Stimulated activated memory B cell treated with anti-CD40 and anti-IgM and Interleukin-4, amounts not matched to agents 10 μg/mL and 1 μg/mL and 100 μg/mL, for 72 hours (primary cell): ENCODE measurements at places on chromosomes 2 and 18.

- ATAC-seq = peak; percentile 55
These were observed 19.5 kb downstream of the RALBP1 start for GRCh38 chr18:9494778-9495331.

DNA sequence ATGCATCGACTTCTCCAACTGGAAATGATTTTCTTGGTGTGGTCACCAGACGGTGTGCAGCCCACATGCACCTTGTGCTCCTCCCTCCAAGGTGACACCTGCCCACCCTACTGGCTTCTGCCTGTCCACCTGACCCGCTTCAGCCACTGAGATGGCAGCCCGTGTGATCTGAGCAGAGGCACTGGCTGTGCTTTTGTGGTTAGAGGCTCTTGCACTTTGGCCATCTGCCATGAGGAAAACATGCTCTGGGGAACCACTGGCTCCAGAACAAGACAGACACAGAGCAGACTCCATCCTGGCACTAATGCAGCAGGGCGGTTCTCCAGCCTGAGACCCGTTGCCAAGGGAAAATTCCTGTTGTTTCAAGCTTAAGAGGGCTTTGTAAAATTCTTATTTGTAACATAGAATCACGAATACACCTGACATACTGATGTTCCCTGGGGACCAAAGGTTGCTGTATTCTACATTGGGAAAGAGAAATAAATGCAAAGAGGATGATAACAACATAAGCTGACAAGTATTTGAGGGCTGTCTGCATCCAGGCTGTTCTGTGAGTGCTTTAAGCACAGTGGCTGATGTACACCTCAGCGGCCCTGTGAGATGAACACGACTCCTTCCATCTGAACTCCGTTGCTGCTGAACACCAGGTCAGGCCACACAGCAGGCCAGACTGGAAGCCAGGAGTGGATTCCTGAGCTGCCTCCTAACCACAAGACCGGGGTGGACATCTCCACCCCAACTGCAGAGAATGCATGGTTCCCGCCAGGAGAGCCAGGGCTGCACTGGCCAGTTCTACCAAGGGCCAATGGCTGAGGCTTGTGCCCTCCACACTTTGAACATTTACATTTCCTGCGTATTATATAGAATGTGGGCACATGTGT is 820.4 kb downstream of the GALR1 start:
- ATAC-seq = peak; percentile 39

DNA sequence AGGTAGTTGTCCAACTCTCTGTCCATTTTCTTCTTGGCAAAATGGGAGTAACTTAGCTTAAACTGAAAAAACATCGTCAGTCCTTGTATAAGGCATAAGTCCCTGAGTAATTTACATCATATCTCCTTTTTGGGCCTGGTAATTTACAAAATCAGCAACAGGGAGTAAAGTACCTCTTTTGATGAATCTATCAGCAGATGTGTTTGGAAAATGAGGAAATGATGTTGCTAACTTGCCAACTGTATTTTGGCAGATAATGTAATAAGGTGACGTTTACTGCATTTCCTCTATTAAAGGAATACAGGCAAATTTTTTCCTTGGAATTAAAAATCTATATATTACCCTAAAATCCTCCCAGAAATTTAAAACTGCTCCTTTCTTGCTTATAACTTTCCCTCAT is 29.2 kb downstream of the ANKRD44 start:
- ATAC-seq = no peak

DNA sequence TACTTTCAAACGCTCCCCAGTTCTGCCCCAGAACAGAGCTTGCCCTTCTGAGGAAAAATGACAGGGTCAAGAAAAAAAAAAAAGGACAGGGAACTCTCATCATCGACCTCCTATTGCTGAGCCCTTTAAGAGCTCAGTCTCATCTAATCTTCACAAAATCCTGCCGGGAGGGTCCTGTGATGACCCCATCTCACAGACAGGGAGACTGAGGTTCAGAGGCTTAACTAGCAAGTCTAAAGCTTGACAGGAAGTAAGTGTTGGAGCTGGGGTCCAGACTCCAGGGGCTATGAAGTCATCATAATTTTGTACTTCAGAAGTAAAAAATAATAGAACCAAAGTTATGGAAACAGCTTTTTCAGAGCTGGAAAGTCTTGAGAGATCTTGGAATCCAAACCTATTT is 171.1 kb upstream of the MYCN start:
- ATAC-seq = no peak

- no peak for ATAC-seq
These were observed 10.5 kb upstream of the INSIG2 start for GRCh38 chr2:118077636-118078247.

GRCh38 chr18:27549335-27550039 is 364.4 kb upstream of the CHST9 start:
- ATAC-seq = no peak

- no peak for ATAC-seq
These were observed 101.7 kb downstream of the GPR39 start for GRCh38 chr2:132518302-132518701.

DNA sequence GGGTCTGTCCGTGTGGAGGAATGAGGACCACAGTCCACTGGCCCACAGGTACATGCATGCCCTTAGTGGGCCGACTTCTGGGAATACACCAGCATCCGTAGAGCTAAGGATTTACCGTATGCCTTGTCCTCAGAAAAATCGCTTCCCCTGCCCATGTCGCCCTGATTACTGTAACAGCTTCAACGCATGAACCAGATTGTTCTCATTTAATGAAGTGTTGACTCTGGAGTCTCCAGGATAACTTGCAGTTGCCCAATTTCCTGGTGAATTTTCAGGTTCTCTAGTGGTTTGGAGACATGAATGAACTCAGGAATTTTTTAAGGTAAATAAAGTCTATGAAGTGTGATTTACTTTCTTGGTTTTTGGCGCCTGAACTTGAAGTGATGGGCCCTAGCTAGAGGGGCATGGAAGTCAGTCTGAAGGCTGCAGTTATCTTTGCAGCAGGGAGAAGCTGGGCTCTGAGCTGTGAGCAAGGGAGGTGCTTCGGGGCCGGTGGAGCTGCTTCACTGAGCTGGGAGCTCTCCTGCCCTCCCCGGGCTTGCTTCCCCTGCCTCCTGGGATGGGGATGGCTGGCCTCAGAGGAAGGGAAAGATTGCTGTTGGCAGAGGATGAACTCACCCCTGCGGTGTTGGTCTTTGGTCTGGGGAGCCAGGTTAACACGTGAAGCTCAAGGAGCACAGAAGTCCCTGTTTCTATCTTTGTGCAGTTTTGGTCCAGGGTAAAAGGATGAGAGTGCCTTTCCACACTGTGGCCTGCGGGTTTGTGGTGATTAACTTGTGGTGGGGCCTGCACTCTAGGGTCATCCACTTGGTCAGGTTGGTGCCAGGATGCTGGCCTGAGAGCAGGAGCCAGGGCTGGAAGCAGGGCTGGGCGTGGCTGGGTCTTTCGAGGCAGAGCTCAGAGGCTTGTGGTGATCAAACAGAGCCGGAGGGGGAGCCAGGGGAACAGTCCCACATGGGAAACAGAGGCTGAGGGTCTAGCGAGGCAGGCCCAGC is 28.1 kb downstream of the TCF7L1 start:
- no peak for ATAC-seq

DNA sequence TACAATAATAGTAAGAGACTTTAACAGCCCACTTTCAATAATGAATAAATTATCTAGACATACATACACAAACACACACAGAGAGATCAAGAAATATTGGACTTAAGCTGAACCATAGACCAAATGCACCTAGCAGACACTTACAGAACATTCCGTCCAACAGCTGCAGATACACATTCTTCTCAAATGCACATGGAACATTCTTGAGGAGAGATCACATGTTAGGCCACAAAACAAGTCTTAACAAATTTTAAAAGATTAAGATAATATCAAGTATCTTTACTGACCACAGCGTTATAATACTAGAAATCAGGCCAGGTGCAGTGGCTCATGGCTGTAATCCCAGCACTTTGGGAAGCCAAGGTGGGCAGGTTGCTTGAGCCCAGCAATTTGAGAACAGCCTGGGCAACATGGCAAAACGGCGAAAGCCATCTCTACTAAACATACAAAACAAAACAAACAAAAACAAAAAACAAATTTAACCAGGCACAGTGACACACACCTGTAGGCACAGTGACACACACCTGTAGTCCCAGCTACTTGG is 7.4 kb downstream of the CERKL start:
- no peak for ATAC-seq

DNA sequence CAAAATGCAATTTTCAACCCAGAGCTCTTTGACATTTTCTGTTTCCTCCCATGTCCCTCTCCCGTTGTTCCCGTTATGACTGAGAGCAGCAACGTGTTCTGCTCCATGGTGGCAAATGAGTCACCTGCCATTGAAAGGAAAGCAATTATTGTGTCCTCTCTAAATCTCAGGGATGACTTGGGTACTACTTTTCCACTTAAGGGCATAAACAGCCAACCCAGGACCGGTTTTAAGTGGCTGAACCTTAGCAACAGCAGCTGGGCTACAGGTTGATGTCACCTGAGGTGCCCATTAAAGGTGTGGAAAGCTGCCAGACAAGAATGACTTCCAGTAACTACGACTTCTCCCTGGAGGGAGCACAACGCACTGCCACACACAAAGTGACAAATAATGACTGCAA is 236.8 kb downstream of the NCKAP5 start:
- no peak for ATAC-seq

DNA sequence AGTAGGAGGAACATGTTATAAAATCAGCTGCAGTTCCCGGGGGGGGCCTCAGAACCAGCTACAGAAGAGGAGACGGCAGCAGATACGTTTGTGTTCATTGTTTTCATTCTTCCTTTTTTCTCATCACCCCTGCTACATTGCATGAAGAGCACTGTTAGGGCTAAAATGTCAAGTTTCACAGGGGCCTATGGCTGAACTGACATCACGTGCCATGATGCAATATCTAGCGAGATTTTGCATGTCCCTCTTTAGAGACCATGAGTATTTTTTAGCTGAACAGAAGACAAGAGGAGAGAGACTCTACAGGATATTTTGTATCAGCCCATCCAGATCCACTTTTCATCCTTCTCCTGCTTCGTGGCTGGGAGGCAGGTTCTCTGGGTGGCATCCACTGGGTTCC is 97.6 kb downstream of the MRPS9 start:
- ATAC-seq = no peak

- no peak for ATAC-seq
These were observed 270.8 kb downstream of the NYAP2 start for GRCh38 chr2:225670111-225670974.

DNA sequence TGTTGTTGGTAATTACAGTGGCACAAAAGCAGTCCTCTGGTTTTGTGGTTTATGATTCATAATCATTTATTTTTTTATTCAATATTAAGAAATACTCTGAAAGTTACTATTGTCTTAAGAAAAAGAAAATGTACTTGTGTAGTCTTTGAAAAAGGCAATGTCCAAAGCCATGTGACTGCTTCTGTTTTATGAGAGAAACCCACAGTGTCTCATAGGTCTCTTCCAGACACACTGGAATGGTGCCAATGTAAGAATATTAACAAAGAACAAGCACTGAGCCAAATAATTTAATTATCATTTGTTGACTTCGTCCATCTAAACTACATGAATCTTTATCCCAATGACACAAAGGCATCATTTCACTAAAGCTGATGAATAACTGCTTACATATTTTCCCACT is 62.5 kb downstream of the RPRM start:
- ATAC-seq = no peak

DNA sequence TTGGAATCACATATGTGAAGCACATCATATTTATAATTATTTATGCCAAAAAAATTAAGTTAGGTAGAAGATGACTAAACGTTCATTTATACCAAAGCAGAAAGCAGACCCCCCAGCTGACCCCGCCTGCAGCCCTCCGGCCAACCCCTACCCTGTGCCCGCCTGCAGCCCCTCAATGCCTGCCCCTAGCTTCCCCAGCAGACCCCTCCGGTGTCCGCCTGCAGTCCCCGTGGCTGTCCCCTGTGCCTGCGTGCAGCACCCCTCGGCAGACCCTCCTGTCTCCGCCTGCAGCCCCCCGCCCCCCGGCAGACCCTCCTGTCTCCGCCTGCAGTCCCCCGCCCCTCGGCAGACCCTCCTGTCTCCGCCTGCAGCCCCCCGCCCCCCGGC is 136.2 kb downstream of the NFATC1 start:
- no peak for ATAC-seq

GRCh38 chr2:136394136-136395060 is 276.4 kb upstream of the CXCR4 start:
- ATAC-seq = peak; percentile 85

GRCh38 chr2:205405752-205406151 is 276.5 kb upstream of the NRP2 start:
- no peak for ATAC-seq

- ATAC-seq = no peak
These were observed 25.5 kb upstream of the VIT start for GRCh38 chr2:36670881-36671595.

DNA sequence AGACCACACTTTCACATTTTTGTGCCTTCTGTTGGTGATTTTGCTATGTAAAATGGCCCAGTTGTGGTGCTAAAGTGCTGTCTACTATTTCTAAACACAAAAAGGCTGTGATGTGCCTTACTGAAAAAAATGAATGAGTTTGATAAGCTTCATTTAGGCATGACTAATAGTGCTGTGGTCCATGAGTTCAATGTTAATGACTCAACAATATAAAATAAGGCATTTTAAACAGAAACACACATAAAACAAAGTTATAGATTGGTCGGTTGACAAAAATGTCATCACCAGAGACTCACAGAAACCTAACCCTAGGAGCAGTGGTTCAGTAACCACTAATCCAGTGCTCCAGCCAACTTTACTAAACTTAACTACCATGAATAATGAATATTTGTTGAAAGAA is 160.0 kb downstream of the DNAH6 start:
- no peak for ATAC-seq

GRCh38 chr2:60152226-60152833 is 401.1 kb downstream of the BCL11A start:
- no peak for ATAC-seq

- ATAC-seq = no peak
These were observed 65.1 kb downstream of the PTGR3 start for GRCh38 chr18:75143851-75144250.

DNA sequence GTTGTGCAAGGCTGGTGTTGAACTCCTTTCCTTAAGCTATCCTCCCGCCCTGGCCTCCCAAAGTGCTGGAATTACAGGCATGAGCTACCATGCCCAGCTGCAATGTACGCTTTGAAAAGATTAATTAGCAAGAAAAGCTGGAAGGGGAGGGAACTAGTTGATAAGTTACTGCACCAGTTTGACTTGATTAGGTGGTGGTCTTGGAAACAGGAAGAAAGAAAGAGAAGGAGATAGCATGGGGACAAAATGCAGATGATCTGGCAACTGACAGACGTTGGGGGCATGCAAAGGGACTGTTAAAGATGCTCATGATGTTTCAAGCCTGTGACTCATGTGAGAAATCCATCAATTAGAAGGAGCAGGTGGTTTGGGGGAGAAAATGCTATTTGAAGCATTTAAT is 68.6 kb downstream of the PLEKHM3 start:
- ATAC-seq = no peak
